Liver (tissue), 10 donors: ENCODE measurements at places on chromosomes 5 and 9. TPM values are rescaled to one million over a fixed set of nuclear protein-coding genes. Genes with fewer than 3 reads are reported as not detected.
A peak's percentile ranks its signal among the peaks of the same experiment; 100 is the strongest.

- peaks cover 5% of the 10 kb centered on the region for H3K36me3 ChIP-seq
- no peak overlapping the region for H3K4me3 ChIP-seq
- no peak for DNase-seq
- H3K4me1 ChIP-seq = peaks cover 12% of the 10 kb centered on the region
- H3K27ac ChIP-seq = no peak overlapping the region
- no peaks in the 10 kb centered on the region for H3K27me3 ChIP-seq
These were observed 9.8 kb downstream of the TNIP1 start for GRCh38 chr5:151071021-151071420.

The STPG3 gene
- not detected for polyA plus RNA-seq

The TMEM267 gene
- 5.4 TPM for polyA plus RNA-seq

DNA sequence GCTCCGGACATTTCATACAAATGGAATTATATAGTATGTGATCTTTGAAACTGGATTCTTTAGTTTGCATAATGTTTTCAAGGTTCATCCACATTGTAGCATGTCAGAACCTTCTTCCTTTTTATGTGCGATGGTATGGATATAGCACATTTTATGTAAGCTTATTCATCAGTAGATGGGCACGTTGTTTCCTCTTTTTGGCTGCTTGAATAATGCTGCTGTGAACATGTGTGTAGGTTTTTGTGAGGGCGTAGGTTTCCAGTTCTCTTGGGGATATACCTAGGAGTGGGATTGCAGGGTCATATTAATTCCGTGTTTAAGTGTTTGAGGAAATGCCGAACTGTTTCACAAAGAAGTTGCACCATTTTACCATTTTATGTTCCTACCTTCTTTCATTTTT, 187.8 kb downstream of the NR3C1 start:
- no peaks in the 10 kb centered on the region for H3K4me1 ChIP-seq
- no peak overlapping the region for H3K27ac ChIP-seq
- no peaks in the 10 kb centered on the region for H3K36me3 ChIP-seq
- H3K27me3 ChIP-seq = no peaks in the 10 kb centered on the region

The FRMD3 gene
- 0.16 TPM for polyA plus RNA-seq

GRCh38 chr9:125540497-125540896, 166.5 kb downstream of the MAPKAP1 start:
- no peaks in the 10 kb centered on the region for H3K36me3 ChIP-seq
- H3K27me3 ChIP-seq = no peaks in the 10 kb centered on the region
- H3K4me1 ChIP-seq = peaks cover 5% of the 10 kb centered on the region
- no peak for DNase-seq

DNA sequence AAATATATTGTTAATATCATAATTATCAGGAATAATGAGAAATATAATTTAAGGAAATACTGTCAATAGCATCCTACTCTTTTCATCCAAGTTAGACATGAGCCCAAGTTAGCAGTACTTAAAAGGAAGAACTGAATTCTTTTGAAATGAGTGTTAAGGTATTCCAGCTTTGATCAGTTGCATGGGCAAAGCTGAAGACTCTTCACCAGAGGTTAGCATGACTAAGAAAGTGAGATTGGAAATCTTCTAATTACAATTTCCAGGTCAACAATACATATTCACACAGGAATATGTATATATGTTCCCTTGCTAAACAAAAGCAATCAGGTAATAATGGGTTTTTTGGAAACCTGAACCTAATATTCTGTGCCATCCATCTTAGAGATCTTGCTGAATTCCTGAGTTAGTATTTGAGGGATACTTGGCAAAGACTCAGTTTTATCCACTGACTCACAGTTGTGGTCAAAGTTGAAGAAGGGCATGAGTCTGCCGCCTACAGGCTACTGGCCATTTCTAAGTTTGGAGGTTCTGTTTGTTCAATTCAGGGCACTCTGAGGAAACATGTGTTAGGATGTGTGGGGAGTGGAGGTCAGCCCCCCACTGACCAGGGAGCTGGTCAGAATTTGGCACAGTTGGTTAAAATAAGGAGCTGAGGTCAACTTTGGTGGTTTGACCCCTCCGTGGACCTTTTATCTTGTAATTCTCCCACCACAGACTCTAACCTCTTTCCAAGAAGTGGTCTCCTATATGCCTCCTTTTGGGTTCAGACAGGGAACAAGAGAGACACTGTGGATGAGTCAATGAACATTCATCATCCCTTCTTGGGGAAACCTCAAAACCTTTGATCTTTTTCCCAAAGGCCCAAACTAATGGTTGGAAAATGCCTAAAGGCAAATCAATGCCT, 118.3 kb downstream of the PIK3R1 start:
- H3K36me3 ChIP-seq = no peaks in the 10 kb centered on the region
- no peak overlapping the region for H3K4me3 ChIP-seq
- H3K27me3 ChIP-seq = no peaks in the 10 kb centered on the region
- H3K27ac ChIP-seq = no peak overlapping the region

GRCh38 chr5:139667730-139668063, 19.5 kb downstream of the CXXC5 start:
- no peaks in the 10 kb centered on the region for H3K27me3 ChIP-seq
- DNase-seq = no peak
- peak overlapping the region; percentile 85 for H3K27ac ChIP-seq
- peaks cover 84% of the 10 kb centered on the region for H3K4me1 ChIP-seq
- no peaks in the 10 kb centered on the region for H3K36me3 ChIP-seq
- no peak overlapping the region for H3K4me3 ChIP-seq

The PCA3 gene
- 0.72 TPM for polyA plus RNA-seq

DNA sequence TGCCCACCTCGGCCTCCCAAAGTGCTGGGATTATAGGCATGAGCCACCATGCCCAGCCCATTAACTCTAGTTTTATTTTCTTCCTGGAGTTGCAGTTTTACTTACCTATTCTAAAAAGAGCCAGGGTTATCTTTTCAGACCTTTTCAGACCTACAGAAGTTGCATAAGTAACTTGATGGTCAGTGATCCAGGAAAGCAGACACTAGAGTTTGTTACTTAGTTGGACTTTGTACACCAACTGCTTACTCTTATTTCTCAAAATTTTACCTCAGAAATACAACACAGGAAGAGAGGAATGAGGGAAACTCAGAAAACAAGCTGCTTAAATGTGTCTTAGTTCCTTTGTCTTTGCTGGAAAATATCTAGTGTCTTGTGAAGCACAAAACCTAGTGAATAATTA, 25.4 kb downstream of the RAD23B start:
- peaks cover 42% of the 10 kb centered on the region for H3K36me3 ChIP-seq
- no peak for DNase-seq
- no peak overlapping the region for H3K27ac ChIP-seq
- no peaks in the 10 kb centered on the region for H3K4me1 ChIP-seq
- H3K4me3 ChIP-seq = no peak overlapping the region

DNA sequence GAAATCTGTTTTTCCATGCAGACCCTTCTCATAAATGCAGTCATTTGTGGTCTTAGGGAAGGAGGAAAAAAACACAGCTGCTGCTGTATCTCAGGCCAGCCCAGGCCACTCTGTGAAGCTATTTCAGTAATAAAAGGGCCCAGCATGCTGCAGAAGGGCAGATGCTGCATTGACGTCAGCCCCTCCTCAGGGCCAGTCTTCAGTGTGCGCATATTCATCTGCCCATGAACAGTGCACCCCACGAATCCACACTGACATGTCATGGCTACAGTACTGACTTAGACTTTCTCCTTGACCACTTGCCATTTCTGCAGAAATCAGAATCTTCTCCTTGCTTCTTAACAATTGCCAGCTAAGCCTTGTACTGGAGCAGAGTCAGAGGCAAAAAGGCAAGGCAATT, 304.7 kb downstream of the GABRG2 start:
- H3K27ac ChIP-seq = no peak overlapping the region
- H3K27me3 ChIP-seq = no peaks in the 10 kb centered on the region
- H3K4me1 ChIP-seq = no peaks in the 10 kb centered on the region
- no peaks in the 10 kb centered on the region for H3K36me3 ChIP-seq
- DNase-seq = no peak

The PLCXD3 gene
- 0.54 TPM for polyA plus RNA-seq

- H3K27ac ChIP-seq = peak overlapping the region; percentile 46
- H3K4me3 ChIP-seq = peak overlapping the region; percentile 77
- H3K4me1 ChIP-seq = peaks cover 3% of the 10 kb centered on the region
- no peak for DNase-seq
These were observed 1.5 kb downstream of the CDC42SE2 start for GRCh38 chr5:131265311-131265803.

The DBH gene
- polyA plus RNA-seq = 21.2 TPM

GRCh38 chr5:120684213-120684612, 220.1 kb downstream of the PRR16 start:
- no peaks in the 10 kb centered on the region for H3K36me3 ChIP-seq
- no peak overlapping the region for H3K27ac ChIP-seq
- no peaks in the 10 kb centered on the region for H3K27me3 ChIP-seq
- H3K4me1 ChIP-seq = no peaks in the 10 kb centered on the region
- no peak overlapping the region for H3K4me3 ChIP-seq
- no peak for DNase-seq

DNA sequence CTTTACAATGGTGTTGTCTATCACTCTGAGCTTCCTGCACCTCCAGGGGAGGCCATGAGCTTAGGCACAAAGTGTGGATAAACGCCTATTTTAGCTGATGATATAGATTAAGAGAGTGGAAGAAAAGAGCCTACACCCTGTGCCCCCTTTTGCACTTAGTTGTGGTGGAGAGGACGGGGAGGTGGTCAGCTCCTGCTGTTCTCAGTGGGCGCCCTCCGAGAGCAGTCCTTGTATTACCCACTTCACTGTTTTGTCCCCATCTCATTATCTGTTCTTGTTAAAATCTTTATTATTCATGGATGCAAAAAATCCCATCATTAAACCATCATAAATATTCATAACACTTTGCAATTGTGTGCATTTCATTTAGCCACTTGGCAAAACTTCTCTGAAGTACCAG, 303.3 kb downstream of the EFNA5 start:
- H3K36me3 ChIP-seq = no peaks in the 10 kb centered on the region
- no peak overlapping the region for H3K27ac ChIP-seq
- no peak for DNase-seq
- H3K27me3 ChIP-seq = no peaks in the 10 kb centered on the region

GRCh38 chr9:124765439-124765835, 5.7 kb downstream of the NR6A1 start:
- no peak overlapping the region for H3K27ac ChIP-seq
- H3K27me3 ChIP-seq = no peaks in the 10 kb centered on the region
- H3K4me1 ChIP-seq = no peaks in the 10 kb centered on the region
- H3K4me3 ChIP-seq = no peak overlapping the region

DNA sequence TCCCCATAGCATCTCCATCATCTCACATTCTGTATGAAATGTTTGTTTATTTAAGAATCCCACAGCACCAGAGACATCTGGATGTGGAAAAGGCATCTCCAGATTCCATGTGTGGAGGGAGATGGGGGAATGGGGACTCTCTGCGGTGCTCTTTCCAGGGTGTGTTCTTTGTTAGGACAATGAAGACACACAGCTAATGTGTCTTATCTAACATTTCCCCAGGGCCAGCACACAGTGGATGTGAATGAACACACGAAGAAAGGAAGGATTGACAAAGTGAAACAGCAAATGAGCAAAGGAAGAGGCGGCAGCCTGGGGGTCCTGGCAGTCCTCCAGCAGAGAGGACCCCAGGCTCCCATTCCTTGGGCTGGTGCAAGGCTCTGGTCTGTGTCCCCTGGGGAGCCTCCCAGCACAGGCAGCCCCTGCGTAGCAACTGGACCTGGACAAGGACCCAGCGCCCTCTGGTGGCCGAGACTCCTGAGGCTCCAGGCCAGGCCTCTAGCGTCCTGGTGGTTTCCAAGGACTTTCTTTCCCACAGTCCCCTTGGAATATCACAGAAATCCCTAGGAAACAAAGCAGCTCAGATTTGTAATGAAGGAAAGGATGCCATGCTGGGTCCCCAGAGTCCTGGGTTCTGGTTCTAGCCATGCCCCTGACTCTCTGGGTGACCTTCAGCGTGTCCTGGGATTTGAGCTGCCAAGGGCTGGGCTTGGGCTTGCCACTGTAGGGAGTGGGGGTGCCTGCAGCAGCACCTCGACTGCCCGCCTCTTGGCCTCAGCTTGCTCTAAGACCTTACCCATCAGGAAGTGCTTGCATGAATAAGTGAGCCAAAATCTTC, 3.5 kb upstream of the PDLIM7 start:
- no peak overlapping the region for H3K27ac ChIP-seq
- H3K4me3 ChIP-seq = no peak overlapping the region
- no peaks in the 10 kb centered on the region for H3K27me3 ChIP-seq
- peaks cover 3% of the 10 kb centered on the region for H3K4me1 ChIP-seq
- peak; percentile 94 for DNase-seq
- no peaks in the 10 kb centered on the region for H3K36me3 ChIP-seq

DNA sequence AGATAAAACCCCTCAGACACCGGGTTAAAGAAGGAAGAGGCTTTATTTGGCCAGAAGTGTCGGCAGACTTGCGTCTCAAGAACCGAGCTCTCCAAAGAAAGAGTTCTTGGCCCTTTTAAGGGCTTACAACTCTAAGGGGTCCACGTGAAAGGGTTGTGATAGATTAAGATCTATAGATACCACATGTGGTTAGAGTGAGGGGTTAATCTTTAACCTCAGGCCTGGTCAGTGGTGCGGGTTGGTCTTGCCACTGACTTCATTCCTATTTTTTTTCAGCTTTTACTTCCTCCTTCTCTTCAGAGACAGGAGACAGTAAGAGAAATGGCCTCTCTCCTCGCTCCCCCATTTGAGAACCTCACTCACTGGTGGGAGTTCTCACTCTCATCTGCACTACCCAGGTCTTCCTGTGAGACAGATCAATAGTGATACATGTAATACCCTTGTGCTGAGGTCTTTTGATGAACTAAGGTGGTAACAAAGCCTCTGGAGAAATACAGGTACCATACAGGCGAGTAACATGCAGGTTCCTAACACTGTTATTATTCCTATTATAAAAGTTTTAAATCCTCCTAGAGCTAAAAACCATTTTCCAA, 52.4 kb upstream of the COX7C start:
- H3K4me3 ChIP-seq = no peak overlapping the region
- H3K4me1 ChIP-seq = no peaks in the 10 kb centered on the region
- no peaks in the 10 kb centered on the region for H3K36me3 ChIP-seq
- DNase-seq = no peak
- H3K27ac ChIP-seq = no peak overlapping the region

The MARCOL gene
- not detected for polyA plus RNA-seq

DNA sequence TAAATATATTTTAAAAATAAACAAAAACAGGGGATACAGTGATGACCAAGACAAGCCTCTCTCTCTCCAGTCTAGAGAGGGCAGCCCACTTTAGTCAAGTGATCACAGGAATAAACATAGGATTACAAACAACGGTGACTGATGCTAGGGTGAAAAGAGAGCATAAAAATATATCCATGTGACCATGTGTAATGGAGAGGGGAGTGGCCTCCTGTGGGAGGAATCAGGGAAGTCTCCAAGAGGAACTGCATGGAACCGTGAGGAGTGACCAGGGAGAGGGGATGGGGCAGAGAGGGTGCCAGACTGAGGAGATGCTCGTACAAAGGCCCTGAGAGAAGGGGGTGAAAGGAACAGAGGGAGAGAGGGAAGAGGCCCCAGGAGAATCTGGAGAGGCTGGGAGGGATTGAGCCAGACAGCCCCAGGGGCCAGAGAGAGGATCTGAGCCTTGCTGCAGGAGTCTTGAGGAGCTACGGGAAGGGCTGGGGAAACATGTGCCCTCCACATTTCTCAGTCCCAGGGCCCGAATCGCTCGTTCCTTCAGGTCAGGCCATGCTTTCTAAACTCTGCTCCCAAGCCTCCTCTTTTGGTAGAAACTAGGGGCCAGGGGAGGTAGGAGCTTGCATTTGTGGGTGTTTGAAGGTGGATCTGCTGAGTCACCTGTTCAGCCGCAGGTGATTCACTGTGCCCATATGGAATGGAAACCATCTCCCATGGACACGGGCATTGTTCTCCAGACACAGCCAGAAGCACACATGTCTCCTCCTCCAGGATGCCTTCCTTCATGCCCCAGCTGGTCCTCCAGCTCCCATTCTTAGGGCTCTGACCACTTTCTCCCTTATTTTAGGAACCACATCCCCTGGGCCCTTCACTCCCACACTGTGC, 63.8 kb downstream of the PAX5 start:
- no peaks in the 10 kb centered on the region for H3K36me3 ChIP-seq
- no peak overlapping the region for H3K4me3 ChIP-seq
- no peaks in the 10 kb centered on the region for H3K27me3 ChIP-seq
- no peak overlapping the region for H3K27ac ChIP-seq
